ENCODE measurements at places on chromosomes 1 and 21.

GRCh38 chr1:98792123-98792522, 130.6 kb downstream of the SNX7 start:
- DNase-seq, result no peak

GRCh38 chr1:116699605-116700004, 32.1 kb upstream of the IGSF3 start:
- no peak for DNase-seq

DNA sequence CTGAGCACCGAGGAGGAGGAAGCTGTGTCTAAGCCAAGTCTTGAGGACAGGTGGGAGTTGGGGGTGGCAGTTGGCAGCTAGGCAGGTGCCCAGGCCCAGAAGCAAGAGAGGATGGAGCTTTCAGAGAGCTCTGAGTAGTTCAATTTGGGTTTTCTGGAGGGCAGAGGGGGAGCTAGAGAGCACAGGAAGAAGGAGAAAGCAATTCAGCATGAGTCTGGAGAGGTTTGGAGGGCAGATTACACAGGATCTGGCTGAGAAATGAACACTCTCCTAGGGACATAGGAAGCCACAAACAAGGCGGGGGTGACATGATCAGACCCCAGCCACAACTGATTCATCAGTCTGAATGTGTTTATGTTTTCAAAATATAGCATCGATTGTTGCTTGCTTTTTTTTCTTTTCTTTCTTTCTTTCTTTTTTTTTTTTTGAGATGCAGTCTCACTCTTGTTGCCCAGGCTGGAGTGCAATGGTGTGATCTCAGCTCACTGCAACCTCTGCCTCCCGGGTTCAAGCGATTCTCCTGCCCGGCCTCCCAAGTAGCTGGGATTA, 23.8 kb downstream of the PTPRF start:
- DNase-seq, result no peak

DNA sequence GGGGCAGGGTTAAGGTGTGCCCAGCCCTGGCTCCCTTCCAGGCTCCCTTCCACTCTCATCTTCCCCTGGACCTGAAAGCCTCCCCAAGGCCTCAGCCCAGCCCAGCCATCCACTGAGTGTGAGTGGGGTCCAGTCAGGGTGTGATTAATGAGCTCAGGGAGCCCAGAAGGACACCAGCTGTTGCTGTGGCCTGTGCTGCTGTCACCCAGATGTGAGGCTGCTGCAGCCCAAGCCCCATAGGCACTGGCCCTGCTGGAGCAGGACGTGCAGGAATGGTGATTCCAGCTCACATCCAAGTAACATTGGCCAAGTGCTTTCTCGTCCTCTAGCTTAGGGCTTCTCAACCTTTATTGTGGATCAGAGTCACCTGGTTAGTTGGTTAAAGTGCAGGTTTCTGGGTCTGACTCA, 77.6 kb downstream of the EPHB2 start:
- no peak for DNase-seq

- DNase-seq, result no peak
Measured at GRCh38 chr1:5705751-5706150, 286.5 kb downstream of the NPHP4 start.

DNA sequence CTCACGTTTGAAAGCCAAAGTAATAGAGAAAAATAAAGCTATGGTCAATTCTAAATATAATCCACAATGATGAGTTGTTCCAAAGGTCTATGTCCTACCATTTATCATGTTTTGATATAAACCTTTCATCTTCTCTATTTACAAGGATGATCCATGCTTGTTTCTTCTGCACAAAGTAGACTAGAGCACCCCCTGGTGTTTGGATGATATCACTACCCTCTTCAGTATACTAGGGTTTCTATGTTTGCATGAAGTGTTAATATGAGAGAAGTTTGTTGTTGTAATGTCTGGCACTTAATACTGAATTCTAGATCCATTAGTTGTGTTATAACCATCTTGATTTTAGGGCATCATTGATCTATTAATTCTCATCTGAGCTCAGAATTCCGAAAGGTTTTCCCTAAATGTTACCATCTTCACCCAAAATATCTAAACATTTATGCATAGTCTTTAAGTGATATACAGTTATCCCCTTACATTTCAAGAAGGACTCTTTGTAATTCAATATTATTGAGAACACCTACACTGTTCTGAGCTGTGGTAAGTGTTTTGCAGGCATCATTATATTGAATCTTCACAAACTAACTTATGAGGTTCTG, 21.1 kb downstream of the CLDN8 start:
- DNase-seq, result no peak

GRCh38 chr1:210695026-210695425, 366.3 kb downstream of the HHAT start:
- DNase-seq, result no peak

GRCh38 chr1:8448911-8449661, 131.2 kb downstream of the SLC45A1 start:
- no peak for DNase-seq

GRCh38 chr1:97451046-97451826, 469.6 kb downstream of the DPYD start:
- DNase-seq, result no peak

- DNase-seq, result peak; percentile 55
Measured at GRCh38 chr1:150281758-150282557, at the start of gene CIART. Gene CIART (plus strand): TSS chr1:150282554. CDS start chr1:150283268, 714 bp downstream.

- DNase-seq, result no peak
Measured at GRCh38 chr1:21319447-21320407, 29.5 kb upstream of the ECE1 start.

- no peak for DNase-seq
Measured at GRCh38 chr1:112388436-112388835, 7.6 kb upstream of the CTTNBP2NL start.

GRCh38 chr1:237814319-237814924, 76.3 kb downstream of the ZP4 start:
- no peak for DNase-seq

- DNase-seq, result no peak
Measured at GRCh38 chr1:87872189-87872588, 543.5 kb downstream of the LMO4 start.

- no peak for DNase-seq
Measured at GRCh38 chr1:215543191-215543606, 23.9 kb upstream of the KCTD3 start.

GRCh38 chr1:201559679-201560162, 20.8 kb downstream of the NAV1 start:
- peak; percentile 54 for DNase-seq

DNA sequence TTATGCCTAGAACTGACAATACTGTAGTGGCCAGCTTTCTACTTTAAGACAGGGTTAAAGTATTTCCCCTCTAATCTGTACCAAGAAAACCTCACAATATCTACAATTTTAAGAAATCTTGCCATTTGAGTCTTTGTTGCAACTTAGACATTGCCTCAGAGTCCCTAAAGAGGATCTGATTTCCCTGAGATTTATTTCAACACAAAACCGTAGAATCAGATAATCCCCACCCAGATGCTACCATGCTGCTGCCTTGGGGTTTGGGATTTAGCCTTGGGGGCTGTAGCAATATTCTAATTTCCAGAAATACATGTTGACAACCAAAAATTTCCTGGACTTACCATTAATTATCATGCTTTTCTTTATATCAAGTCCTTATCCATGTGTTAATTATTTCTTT, 50.3 kb upstream of the DENND1B start:
- no peak for DNase-seq

- no peak for DNase-seq
Measured at GRCh38 chr1:241992734-241993133, 6.2 kb downstream of the MAP1LC3C start.

- DNase-seq, result no peak
Measured at GRCh38 chr1:235357485-235358373, 9.5 kb upstream of the TBCE start.

DNA sequence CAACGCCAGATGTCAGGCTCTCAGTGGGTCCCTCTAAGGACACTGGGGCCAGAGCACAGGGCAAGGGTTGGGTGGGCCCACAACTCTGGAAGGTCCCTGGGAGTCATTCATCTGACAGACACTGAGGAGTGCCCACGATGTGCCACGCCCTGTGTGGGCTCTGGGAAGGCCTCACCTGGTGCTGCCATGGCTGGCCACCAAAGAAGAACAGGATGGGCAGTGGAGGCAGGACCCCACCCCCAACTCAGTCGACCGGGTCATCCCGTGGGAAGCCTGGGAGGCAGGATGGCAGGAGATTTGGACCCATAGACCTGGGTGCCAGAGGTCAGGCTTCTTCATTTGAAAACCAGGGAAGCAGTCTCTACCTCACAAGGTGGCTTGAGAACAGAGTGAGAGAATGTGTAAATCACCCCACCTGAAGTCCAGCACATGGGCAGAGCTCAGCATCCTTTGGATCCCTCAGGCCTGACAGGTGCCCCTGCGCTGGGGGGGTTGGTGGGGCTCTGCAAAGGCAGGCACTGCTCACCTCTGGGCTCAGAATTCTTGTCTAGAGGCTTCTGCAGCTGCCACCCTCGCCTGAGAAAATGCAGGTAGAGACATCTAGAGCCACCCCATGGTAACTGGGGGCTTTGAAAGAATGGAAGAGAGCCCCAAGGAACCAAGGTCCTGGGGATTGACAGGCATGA, 1.2 kb upstream of the SELENON start:
- DNase-seq, result no peak

- DNase-seq, result no peak
Measured at GRCh38 chr1:104100115-104100514, 350.4 kb downstream of the AMY1C start.

DNA sequence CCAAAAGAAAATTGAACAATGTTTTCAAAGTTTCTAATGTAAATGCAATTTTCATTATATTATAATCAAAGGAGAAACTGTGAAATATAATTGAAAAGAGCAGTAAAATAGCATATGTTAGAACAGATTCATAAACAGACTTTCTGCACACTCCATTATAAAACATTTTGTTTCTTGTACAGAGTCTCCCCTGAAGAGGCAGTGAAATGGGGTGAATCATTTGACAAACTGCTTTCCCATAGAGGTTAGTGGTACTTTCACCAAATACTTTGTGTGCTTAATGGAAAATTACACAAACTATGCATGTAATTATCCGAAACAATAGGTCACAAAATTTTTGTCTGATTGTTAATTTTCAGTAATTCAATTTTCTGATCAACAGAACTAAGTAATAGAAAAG, 1.9 kb downstream of the RGS18 start:
- no peak for DNase-seq

- no peak for DNase-seq
Measured at GRCh38 chr1:71240656-71241055, 159.8 kb upstream of the ZRANB2 start.

DNA sequence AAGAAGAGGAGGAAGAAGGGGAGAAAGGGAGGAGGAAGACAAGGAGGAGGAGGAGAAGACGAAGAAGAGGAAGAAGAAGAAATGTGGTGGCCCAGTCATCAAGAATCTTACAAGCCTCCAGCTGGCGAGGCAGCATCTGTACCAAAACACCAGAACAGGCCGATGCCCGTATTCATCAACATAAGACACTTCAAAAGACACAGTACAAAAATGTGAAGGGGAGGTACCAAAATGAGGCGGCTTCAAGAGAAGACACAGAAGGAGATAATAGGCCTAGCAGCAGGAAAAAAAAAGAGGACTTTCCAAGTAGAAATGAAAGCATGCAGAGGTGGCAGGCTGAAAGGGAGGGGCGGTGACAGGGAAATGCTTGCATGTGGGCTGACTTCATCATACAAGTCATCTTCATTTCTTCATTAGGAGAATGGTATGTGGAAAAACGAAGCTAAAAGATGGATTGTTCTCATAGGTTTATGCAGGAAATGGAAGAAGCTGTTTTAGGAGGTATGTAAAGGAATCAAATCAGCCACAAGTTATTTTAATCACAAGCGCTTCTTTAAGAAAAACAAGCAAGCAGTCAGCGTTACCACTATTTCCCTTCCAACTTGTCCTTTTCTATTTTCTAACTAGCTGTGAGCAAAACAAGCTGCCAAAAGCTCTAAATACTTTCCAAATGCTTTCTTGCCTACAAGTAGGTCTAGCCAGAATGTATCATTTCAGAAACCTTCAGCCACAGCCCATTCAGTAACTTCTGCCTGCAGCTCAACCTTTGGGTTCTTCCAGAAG, 192.3 kb downstream of the SLC45A1 start:
- DNase-seq, result no peak

DNA sequence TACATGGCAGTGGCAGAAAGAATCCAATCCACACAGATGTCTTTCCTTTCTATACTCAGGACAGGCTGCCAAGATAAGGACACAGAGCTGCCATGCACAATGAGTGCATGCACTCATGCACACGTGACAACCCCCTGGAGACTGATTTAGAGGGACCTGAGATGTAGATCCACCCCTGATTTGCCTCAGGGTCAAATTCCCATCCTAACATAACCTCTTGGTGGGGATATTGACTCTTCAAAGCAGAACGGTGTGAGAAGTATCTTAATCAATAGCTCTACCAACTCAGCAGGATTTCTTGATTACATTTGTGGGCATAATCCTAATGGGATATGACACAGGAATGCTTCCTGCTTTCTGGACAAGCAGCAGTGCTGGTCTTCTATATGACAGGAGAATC, 125.2 kb upstream of the DSCAM start:
- no peak for DNase-seq

DNA sequence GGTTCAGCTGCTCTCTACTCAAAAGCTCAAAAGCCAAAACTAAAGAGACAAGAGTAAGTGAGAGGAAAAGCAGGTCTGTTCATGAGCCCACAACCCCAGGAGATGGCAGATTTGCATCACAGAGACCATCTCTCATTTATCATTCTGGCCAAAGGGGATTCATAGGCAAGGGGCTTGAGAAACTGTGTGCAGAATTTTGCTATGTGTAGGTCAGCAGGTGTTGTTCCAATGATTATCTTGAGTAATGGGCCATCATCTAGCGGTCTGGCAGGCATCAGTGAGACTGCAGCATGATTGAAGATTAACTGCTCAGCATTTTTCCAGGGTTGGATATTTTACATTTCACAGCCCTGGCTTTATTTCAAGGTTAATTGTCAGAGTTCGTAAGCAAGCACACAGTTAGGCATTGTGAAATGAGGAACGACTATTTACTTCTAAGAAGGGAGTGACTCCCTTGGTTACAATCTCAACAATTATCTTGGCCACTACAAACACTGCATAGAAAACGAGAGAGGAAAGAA, 1204.6 kb upstream of the TMPRSS15 start:
- no peak for DNase-seq

GRCh38 chr21:37717534-37717933, 198.7 kb downstream of the KCNJ6 start:
- no peak for DNase-seq

DNA sequence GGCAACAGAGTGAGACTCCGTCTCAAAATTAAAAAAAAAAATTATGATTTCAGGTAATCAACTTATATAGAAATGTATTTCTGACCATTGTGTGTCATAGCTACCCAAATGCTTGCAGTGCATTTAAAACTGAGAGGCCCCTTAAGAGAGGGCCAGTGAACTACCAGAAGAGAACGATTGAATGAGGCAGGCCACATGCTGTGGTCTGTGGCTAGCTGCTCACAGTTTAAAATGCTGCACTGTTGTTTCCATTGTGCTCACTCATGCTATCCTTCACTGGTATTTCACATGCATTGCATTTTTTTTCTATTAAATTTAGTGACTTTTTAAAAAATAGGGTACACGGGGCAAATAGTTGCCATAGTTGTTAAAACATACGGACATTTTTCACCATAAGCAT, 26.0 kb downstream of the CHML start:
- DNase-seq, result no peak

GRCh38 chr1:185670187-185670627, 64.0 kb upstream of the HMCN1 start:
- no peak for DNase-seq

- no peak for DNase-seq
Measured at GRCh38 chr1:218775501-218776021, 398.1 kb upstream of the LYPLAL1 start.

GRCh38 chr21:29190923-29191331, 60.5 kb downstream of the MAP3K7CL start:
- DNase-seq, result no peak

GRCh38 chr1:5953386-5953785, 38.8 kb downstream of the NPHP4 start:
- DNase-seq, result no peak

GRCh38 chr1:1079408-1080121, 5.5 kb upstream of the RNF223 start:
- no peak for DNase-seq

Data from stimulated activated CD8-positive, alpha-beta memory T cell treated with anti-CD3 and anti-CD28 coated beads, Interleukin-2, amount 100 ng/mL, for 48 hours (primary cell).